Uterus (tissue), 4 donors: ENCODE measurements at places on chromosomes 2 and 18. TPM values are rescaled to one million over a fixed set of nuclear protein-coding genes. Genes with fewer than 3 reads are reported as not detected.

Gene IL36RN
- not detected for total RNA-seq

GRCh38 chr2:27117995-27118524 is 868 bp downstream of the CGREF1 start:
- DNase-seq: no peak

DNA sequence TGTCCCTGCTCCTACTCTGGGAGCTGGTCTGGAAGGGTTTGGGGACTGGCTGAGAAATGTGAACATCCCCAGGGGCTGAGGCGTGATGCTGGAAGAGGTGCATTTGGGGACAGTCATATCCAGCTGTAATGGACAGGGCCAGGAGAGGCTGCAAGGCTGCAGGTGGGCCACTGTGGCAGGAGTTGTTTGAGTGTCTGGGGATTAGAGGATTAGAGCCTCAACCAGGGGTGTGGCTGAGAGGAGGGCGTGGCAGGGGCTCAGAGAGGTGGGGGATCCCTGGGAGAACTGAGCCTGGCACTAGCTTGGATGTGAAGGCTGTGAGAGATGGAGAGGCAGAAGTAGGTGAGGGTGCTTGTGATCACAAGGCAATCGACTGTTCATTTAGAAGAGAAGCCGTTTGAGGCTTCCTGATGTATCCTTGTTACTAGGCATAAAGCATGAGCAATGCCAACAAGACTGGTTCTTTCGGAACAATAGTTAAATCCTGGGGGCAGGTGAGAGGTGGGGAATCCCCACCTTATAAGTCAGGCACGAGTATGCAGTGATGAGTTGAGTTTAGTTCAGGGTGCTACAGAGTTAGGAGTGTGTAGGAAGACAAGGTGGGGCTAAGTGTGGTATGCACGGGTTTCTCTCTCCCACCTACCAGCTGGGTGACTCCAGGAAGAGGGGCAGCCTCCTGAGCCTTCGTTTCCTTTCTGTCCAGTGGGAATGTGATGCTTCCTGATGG is 31.9 kb downstream of the SH3RF3 start:
- DNase-seq: no peak

Gene PTPRN
- total RNA-seq: not detected

Gene CYP27A1
- total RNA-seq: 12.0 TPM

- DNase-seq: no peak
Measured at GRCh38 chr18:56627991-56628390, 10.4 kb downstream of the TXNL1 start.

Gene LIPT1
- total RNA-seq: 140 TPM

- DNase-seq: no peak
Measured at GRCh38 chr18:49061239-49061990, 110.7 kb upstream of the SMAD7 start.

Gene ZEB2
- 177 TPM for total RNA-seq

DNA sequence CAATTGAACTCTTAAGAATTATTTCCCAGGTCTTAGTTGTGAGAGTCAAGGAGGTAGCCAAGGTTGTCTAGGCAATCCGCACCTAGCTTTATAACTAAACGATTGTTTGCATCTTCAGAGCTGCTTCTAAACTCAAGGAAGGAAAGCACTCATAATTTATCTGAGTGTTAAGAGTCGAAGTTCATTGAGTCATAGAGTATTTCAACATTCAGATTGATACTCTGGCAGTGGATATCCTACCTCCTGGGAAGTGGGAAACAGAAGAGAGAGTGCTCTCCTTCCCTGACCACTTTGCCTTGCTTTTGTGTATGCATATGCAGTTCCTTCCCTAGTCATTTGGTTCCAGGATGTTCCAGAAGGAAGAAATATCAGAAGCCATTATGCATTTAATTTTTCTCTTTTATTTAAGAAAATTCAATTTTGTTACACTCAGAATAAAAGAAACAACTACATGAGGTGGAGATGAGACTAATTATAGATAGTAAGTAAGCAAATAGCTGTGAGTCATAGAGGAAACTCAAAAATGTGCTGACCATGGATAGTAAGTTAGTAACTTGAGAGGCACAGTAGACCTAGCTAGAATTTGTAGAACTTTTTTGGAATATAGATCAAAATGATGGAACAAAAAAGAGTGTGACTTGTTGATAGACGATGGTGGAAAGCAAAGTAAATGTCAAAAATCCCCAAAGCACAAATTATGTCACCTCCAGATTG is 35.4 kb upstream of the FSHR start:
- DNase-seq: no peak

DNA sequence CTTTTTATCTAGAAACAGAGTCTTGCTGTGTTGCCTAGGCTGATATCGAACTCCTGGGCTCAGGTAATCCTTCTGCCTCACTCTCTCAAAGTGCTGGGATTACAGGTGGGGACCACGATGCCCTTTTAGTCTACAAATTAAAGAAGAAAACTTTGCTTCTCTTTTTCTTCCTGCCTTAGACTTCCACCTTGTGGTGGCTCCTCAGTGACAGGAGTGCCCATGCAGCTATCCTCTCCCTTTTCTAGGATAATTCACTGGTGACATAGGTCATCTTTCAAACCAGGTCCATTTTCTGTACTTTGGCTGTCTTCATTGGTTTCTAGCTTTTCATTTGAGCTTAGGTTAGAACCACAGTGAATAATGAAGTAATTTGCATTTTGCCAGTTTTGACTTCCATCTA is 13.6 kb downstream of the DCAF17 start:
- DNase-seq: no peak

DNA sequence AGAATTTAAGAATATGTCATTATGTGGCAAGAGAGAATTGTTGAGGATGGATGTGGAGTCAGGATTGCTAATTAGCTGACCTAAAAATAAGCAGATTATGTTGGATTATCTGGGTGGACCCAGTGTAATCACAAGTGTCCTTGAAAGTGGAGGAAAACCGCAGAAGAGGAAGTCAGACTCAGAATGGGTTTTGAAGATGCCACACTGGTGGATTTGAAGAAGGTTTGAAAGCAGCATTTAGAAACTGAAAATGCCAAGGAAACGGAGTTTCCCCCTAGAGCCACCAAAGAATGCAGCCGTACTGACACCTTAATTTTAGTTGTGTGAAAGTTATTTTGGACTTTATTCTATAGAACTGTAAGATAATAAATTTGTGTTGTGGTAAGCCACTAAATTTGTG is 41.6 kb upstream of the DPP10 start:
- DNase-seq: no peak

Gene PLEK
- total RNA-seq: 7.5 TPM

DNA sequence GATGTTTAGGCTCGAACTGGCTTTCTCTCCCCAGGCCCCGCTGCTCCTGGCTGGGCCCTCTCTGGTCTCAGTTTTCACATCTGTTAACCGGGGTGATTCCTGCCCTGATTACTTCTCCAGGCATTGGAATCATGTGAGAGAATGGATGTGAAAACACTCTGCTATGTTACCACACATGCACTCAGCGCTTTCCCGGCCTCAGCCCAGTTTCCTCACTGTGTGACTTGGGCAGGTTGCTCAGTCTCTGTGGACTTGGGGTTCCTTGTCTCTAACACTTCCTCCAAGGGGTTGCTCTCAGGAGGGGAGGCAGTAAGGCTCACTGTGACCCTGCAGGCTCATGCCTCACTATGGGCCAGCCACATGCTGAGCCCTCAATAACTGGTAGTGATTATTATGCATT is 230.4 kb upstream of the HS6ST1 start:
- DNase-seq: no peak

Gene QPCT
- 6.3 TPM for total RNA-seq

GRCh38 chr18:9474108-9474982 is 968 bp upstream of the RALBP1 start:
- peak; percentile 14 for DNase-seq

- no peak for DNase-seq
Measured at GRCh38 chr2:111052621-111053020, 68.1 kb upstream of the BCL2L11 start.

Gene REG3G
- total RNA-seq: not detected

DNA sequence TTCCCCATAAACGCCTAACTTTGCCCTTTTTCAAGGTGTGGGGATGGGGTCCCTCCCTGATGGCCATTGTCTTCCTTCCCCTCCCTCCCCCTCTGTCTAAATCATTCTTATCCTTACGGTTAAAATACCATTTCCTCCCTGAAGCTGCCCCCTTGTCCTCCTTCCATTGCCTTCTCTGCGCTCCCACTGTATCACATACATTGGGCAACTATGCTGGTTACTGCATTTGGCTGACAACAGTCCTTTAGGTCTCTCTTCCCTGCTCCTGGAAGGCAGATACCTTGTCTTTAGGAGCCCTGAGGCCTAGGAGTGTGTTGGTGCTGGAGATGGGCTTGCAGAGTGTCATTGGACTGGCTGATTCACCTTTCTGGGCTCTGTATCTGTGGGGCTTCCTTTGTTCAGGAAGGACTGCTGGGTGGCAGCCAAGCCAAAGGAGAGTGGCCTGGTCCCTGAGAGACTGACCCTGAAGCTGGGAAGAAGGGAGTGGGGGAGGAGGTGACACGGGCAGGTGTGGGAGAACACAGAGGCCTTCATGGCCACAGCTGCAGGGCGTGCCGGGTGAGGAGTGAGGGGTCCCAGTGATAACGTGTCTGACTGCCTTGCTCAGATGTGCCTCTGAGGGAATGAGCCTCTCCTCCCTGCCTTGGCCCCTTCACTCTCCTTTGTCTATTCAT is 2.2 kb downstream of the WNT6 start:
- no peak for DNase-seq

Gene IFIH1
- 5.6 TPM for total RNA-seq
